ENCODE measurements at places on chromosomes 4 and X. TPM values are rescaled to one million over a fixed set of nuclear protein-coding genes. Genes with fewer than 3 reads are reported as not detected.

S100G gene
- not detected for total RNA-seq

STPG2 gene
- 1.5 TPM for total RNA-seq

PAGE5 gene
- not detected for total RNA-seq

CENPVL3 gene
- total RNA-seq, result not detected

NLRP2B gene
- total RNA-seq, result 0.13 TPM

REELD1 gene
- 0.62 TPM for total RNA-seq

SYTL4 gene
- 18.0 TPM for total RNA-seq

POU4F2 gene
- not detected for total RNA-seq

HNRNPDL gene
- 238 TPM for total RNA-seq
